ENCODE measurements at places on chromosomes 12 and 14.

- no peaks in the 10 kb centered on the region for H3K27me3 ChIP-seq
- H3K27ac ChIP-seq = no peak overlapping the region
- H3K4me1 ChIP-seq = no peaks in the 10 kb centered on the region
- no peaks in the 10 kb centered on the region for H3K36me3 ChIP-seq
- no peak overlapping the region for H3K4me3 ChIP-seq
These were observed 7.0 kb downstream of the CCDC63 start for GRCh38 chr12:110853836-110854235.

GRCh38 chr14:97641827-97642226 lies 844.6 kb downstream of the VRK1 start:
- H3K4me3 ChIP-seq = no peak overlapping the region
- no peak for DNase-seq

- H3K27me3 ChIP-seq = no peaks in the 10 kb centered on the region
- H3K4me1 ChIP-seq = no peaks in the 10 kb centered on the region
- H3K36me3 ChIP-seq = no peaks in the 10 kb centered on the region
- H3K4me3 ChIP-seq = no peak overlapping the region
- DNase-seq = no peak
These were observed 46.9 kb downstream of the KLHL28 start for GRCh38 chr14:44914849-44915248.

GRCh38 chr12:91681751-91682150 lies 463.9 kb downstream of the BTG1 start:
- no peaks in the 10 kb centered on the region for H3K27me3 ChIP-seq
- H3K4me3 ChIP-seq = no peak overlapping the region
- DNase-seq = no peak
- no peak overlapping the region for H3K27ac ChIP-seq
- no peaks in the 10 kb centered on the region for H3K4me1 ChIP-seq

DNA sequence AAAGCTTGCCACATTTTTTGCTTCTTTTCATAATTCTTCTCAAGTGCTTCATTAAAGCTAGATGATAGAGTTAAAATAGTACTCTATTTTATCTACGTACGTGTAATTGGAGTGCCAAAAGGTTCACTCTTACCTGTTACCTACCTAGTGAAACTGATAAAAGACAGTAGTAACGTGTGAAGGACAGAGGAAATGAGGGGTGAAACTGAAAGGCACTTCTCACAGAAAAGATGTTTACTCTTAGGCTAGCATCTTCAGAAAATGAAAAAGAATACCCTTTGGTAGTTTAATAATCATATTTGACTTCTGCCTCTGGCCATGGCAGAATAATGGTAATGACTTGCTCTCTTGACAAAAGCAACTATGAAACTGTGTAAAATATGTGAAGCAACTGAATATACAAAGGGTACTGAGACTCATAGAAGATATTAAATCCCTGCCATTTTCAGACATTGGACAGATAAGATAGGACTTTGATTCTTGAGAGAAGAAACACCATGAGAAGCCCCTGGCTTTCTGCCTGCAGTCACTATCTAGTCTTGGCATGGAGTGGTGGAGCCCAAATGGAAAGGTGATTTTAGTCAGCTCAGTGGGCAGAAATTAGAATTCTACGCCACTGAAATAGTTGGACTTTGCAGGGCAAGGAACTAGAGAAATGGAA lies 6.3 kb upstream of the EVL start:
- no peaks in the 10 kb centered on the region for H3K4me1 ChIP-seq

Measured in ascending aorta (tissue), 2 donors.